Umbilical cord (tissue), 2 donors: ENCODE measurements at places on chromosomes 4 and X.
A peak's percentile ranks its signal among the peaks of the same experiment; 100 is the strongest.

GRCh38 chr4:102627831-102628523, 126.8 kb downstream of the NFKB1 start:
- DNase-seq = no peak

- no peak for DNase-seq
Measured at GRCh38 chrX:149455934-149456333, 49.2 kb downstream of the IDS start.

GRCh38 chrX:136806891-136807410, 26.2 kb upstream of the ARHGEF6 start:
- DNase-seq = no peak

DNA sequence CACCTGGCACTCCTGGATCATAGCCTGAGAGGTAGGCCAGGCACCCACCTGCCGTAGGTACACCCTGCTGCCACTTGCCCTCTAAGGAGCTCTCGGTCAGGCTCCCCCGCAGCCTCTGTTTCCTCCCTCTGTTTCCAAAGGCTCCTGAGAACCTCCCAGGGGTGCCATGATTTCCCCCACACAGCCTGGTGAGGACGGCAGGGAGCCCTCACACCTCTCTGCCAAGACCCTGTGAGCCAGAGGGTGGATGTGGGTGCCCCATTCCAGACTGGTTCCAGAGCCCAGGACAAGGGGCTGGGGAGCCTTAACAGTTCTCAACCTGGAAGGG, 1.6 kb upstream of the ABLIM2 start:
- no peak for DNase-seq

- no peak for DNase-seq
Measured at GRCh38 chrX:2517055-2517454, 16.3 kb upstream of the DHRSX start.

DNA sequence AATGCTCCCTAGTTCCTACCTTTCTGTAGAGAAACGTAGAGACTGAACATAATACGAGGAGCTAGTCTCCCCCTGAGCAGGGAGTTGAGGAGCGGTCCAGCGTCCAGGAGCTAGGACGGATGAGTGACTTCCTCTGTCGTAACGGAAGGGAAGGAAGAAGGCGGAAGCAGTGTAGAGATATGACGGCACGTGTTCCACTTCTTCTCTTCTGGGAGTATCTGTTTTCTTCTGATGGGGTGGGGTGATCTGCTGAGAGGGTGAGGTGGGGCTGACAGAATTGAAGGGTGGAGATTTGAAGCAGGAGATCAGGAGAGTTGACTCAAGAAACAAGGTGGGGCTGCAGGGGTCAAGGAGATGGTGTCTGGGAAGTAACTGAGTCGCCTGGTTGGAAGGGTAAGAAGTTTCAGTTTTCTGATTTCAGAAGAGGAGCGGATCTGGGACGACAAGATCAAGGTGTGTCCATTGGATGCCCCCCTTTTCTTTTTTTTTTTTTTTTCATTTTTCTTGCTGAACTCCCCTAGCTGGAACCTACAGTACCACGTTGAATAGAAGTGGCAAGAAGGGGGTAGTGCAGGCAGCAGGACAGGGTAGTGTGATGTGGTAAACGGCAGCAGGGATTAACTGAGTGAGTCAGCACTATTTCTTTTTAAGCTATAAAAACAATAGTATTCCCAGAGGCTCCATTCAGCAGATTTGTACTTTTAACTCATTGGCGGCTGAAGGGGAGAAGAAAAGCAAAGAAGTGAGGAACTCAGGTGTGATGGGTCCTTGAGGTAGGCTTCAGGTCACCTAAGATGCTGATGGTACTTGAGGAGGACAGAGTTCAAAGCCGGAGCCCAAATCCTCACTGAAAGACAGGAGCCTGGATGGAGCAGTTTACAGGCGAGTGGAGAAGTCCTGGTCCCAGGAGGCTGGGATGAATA, 50.8 kb upstream of the SETD7 start:
- peak; percentile 52 for DNase-seq

DNA sequence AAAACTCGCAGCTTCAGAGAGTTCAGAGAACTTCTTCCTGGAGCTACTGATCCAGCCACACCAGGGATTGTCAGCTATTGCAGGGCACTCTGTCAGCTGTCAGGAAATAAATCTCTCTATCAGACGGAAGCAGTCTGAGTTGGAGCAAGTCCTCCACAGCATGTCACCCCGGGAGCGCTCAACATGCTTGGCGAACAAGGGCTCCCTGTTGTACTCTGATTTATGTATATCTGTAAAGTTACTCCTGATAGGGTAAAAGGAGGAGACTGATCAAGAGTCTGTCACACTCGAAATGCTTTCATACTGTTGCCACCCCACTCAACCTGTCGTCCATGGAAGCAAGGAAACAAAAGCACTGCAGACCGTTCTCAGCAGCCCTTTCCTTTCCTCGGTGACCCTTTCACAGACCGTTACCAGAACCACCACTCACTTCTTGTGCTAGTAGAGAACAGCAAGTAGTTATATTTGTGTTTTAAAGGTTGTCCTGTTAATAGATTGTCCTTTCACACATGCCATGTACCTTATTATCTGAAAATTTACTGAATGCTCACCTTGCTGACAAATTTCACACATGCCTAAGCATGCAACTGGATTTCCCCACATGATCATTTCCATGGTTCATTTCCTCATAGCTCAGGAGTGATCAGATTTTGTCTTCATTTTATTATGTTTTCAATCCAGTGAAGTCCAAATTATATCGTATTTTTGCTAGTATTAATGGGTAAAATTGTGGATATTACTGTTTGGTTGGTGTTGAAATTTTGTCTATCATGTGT, 2108.9 kb upstream of the TENM3 start:
- DNase-seq = peak; percentile 29

GRCh38 chrX:14352511-14352910, 176.8 kb upstream of the GLRA2 start:
- no peak for DNase-seq

DNA sequence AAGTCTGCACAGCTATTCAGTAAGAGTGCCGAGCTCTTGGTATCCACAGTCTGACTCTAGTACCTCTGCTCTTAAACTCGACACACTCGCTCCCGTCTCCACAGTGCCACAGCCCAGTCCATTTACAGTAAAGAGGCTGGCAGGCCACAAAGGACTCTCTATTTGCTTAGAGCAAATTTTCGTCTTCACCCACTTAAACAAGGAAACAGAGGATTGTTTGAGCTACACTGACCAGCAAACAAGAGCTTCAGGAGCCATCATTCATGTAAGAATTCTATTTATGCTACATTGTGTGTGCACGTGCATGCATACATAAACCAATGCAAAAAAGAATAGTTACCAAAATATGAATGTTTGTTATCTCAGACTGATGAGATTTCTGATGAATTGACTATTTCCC, 290.2 kb downstream of the USP46 start:
- DNase-seq = no peak

- DNase-seq = peak; percentile 7
Measured at GRCh38 chrX:10617999-10618351, 2.4 kb downstream of the MID1 start.

- DNase-seq = no peak
Measured at GRCh38 chrX:77510007-77510406, 62.8 kb downstream of the FGF16 start.

GRCh38 chrX:134603806-134604700, 54.2 kb downstream of the PLAC1 start:
- peak; percentile 62 for DNase-seq

- peak; percentile 11 for DNase-seq
Measured at GRCh38 chrX:50643525-50644137, 170.4 kb downstream of the SHROOM4 start.

- no peak for DNase-seq
Measured at GRCh38 chrX:14015294-14015693, 14.4 kb downstream of the GEMIN8 start.

- DNase-seq = no peak
Measured at GRCh38 chrX:148069759-148070503, 88.8 kb downstream of the FMR1NB start.

GRCh38 chr4:4423706-4424498, 37.0 kb downstream of the NSG1 start:
- no peak for DNase-seq

GRCh38 chr4:185020293-185020808, 2.1 kb downstream of the HELT start:
- no peak for DNase-seq

DNA sequence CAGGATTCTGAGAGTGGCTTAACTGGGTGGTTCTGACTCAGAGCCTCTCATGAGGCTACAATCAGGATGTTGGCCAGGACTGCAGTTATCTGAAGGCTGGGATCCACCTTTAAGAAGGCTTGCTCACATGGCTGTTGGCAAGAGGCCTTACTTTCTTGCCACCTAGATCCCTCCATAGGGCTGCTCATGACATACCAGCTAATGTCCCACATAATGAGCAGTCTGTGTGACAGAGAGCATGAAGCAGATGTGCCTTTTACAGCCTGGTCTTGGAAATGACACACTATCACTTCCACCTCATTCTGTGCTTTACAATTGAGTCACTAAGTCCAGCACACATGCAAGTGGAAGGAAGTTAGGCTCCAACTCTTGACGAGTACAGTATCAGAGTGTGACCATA, 4.3 kb upstream of the RBM3 start:
- DNase-seq = no peak

GRCh38 chrX:39472161-39472560, 625.6 kb downstream of the BCOR start:
- no peak for DNase-seq

GRCh38 chr4:6909970-6910339, 329 bp downstream of the TBC1D14 start:
- no peak for DNase-seq

GRCh38 chr4:48467891-48468290, 15.3 kb upstream of the SLC10A4 start:
- DNase-seq = no peak

GRCh38 chrX:29233592-29234183, 646.4 kb downstream of the IL1RAPL1 start:
- DNase-seq = no peak
